ENCODE measurements at places on chromosomes 3 and 15.

DNA sequence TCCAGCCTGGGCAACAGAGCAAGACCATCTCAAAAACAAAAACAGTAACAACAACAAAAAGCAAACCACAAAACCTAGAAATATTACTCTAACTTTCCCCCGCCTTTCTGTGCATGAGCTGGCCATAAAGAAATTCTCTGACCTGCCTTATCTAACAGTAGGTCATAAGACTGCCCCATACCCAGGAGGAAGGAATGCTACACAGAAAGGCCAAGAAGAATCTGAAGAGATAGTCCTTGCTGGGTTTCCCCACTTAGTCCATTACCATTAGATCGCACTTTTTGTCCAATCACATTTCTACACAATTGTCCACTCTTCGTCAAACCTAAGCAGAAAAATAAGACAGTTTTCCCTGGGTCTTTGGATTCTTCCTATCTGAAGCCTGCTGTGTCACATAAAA, 23.5 kb downstream of the CIAO2A start:
- DNase-seq: no peak

GRCh38 chr3:67686069-67686468, 31.7 kb upstream of the SUCLG2 start:
- DNase-seq: no peak

DNA sequence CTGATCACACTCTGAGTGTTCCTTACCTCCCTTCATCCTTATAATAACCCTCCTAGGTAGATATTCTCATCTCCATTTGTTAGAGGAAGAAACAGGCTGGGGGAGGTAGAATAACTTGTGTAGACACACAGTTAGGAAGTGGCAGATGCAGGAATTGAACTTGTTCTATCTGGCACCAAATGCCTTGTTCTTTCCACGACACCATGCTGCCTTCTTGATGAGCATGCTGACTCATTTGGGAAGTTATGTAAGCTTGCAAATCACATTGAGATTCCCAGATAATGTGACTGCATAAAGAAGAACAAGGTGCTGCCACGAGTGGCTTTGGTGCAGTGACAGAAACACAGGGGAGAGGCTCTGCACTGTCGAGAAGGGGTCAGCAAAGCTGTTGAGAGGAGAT, 27.5 kb upstream of the NDUFB4 start:
- no peak for DNase-seq

- DNase-seq: no peak
These were observed 86.8 kb downstream of the LIPC start for GRCh38 chr15:58518626-58519025.

DNA sequence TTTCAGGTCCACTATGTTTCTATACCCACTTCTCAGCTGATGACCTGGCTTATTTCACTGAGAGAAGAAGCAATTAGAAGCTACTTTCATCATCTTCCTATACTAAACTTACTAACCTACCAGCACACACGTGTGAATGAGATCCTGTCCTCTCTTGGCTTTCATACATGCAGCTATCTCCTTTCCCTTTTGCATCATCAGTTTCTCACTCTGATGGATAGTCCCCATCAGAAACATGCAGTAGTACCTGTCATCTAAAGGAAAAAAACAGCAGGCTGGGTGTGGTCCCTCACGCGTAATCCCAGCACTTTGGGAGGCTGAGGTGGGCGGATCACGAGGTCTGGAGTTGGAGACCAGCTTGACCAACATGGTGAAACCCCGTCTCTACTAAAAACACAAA, 237.6 kb upstream of the C2CD4B start:
- DNase-seq: no peak

GRCh38 chr15:40161693-40162391, 973 bp downstream of the BUB1B start:
- DNase-seq: no peak

DNA sequence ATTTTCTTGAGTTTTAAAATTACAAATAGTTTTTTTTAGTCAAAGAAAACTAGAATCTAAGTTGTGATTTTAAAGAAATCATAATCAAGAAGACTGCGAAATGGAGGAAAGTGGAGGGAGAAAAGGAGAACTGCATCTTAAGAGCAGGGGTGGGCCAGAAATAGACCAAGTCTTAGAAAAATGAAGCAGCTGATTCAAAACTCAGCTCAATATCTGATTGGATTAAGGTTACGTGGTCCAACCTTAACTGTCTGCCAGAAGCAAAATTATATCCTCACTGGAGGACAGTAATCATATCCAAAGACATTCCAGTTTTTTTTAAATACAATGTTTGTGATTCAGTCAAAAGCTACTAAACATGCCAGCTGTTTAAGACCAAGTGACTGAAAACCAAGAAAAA, 41.4 kb downstream of the CHSY1 start:
- DNase-seq: no peak

- DNase-seq: no peak
These were observed 95.3 kb downstream of the DAPK2 start for GRCh38 chr15:63950911-63951481.

GRCh38 chr15:31799715-31800321, 230.5 kb upstream of the CHRNA7 start:
- peak; percentile 60 for DNase-seq

DNA sequence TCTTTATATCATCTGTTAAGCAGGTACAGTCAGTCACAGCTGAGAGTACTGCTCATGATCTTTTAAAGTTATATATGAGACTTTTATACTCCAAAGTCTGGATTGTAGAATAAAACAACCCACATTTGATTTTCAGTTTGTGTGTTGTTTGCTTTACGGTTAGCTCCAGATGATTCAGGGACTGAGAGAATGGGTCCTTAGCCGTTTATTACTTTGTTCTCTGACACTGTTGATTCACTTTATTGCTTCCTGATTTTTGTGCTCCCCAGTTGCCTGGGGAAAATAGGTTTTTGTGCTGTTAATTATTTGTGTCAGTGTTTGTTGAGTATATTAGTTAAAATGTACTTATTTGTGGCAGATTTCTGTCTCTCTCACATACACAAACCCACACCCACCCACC, 8.6 kb upstream of the EBLN2 start:
- DNase-seq: no peak

DNA sequence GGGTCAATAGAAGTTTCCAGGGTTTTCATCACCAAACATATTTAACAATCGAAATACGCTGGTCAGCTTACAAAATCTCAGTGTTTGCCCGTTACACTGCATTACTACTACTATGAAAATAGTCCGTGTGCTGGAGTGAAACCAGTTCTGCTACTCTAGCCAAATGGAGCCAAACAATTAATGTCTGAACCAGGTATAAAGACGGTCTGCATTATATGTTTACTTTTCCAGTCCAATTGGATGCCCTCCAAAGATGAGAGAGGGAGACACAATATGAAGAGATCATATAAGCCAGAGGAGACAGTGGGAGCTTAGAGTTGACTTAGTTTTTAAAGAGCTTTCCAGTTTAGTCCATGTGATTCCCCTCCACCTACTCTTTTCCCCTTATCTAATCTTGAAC, 6.3 kb upstream of the DUT start:
- no peak for DNase-seq

- no peak for DNase-seq
These were observed 195.9 kb upstream of the ICE2 start for GRCh38 chr15:60674704-60675395.

DNA sequence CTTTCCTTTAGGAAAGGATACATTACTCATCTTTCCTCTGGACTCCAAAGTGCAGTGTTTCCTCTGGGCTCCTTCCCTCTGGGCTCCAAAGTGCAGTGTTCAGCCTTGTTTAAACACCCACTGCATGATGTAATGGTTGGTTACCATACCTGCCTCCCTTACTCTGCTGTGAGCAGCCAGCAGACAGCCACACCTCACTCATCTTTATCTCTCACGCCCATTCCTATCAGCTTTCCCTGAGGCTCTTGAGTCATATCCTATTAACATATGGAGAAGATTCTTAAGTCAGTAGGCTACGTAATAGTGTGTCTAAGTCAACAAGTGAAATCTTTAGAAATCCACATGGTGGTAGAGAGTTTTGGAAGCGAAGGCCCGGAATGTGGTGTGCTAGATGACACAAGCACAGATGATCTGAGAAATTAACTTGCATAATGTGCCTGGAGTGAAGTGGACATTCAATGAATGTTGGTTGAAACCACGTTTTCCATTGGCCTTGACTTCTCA, 97.2 kb upstream of the CTNNB1 start:
- no peak for DNase-seq

DNA sequence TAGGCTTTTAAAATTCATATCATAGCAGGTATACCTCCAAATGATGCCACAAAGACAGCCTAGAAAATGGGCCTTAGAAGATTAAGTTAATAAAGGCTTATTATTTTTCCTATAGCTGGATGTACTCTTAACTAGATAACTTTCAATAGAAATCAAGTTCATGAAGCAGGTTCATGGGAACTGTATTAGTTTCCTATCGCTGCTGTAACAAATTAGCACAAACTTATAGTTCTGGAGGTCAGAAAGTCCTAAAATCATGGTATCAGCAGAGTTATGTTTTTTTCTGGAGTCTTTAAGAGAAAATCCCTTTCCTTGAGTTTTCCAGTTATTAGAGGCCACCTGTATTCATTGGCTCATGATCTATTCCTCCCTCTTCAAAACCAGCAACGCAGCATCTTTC, 269.9 kb downstream of the TIGIT start:
- no peak for DNase-seq

DNA sequence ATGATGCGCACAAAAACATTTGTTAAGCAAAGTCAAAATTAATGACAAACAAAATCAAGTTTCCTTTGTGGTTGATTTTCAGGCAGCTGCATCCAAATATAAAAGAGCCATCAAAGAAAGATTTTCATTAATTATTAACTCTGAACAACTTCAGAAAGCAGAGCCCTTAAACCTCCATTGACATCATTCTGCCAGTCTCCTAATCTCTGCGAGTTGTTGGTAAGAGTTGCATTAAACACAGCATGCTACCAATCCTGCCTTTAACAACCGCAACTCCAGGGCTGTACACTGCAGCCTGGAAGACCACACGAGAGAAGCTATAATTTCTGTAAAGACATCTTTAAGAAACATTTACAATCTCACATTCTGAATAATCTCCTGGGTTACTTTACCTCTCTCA, 204.6 kb downstream of the NR2F2 start:
- DNase-seq: no peak

DNA sequence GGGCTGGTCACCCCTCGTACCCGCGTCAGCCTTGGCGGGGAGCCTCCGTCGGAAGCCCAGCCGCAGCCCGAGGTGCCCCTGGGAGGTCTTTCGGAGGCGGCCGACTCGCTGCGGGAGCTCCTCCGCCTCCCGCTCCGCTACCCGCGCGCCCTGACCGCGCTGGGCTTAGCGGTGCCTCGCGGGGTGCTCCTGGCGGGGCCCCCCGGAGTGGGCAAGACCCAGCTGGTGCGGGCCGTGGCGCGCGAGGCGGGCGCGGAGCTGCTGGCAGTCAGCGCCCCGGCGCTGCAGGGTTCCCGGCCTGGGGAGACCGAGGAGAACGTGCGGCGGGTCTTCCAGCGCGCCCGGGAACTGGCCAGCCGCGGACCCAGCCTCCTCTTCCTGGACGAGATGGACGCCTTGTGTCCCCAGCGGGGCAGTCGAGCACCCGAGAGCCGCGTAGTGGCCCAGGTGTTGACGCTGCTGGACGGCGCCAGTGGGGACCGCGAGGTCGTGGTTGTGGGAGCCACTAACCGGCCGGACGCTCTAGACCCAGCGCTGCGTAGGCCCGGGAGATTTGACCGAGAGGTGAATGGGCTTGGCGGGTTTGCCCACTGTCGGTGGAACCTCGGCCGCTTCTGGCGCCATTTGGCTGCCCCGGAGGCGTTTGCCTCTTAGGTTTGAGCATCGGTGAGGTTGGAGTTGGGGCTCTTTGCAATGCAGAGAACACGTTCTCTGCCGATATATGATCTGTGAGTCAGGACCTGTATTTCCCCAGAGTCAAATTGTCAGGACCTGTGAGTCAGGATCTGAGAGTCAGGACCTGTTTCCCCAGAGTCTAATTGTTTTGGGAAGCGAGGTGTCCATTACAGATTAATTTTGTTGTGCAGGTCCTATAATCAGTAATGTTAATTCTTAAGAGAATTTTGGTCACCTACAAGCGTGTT, 24.9 kb upstream of the GATM start:
- peak; percentile 66 for DNase-seq

GRCh38 chr3:156460206-156460611, 94.7 kb downstream of the SSR3 start:
- DNase-seq: no peak

DNA sequence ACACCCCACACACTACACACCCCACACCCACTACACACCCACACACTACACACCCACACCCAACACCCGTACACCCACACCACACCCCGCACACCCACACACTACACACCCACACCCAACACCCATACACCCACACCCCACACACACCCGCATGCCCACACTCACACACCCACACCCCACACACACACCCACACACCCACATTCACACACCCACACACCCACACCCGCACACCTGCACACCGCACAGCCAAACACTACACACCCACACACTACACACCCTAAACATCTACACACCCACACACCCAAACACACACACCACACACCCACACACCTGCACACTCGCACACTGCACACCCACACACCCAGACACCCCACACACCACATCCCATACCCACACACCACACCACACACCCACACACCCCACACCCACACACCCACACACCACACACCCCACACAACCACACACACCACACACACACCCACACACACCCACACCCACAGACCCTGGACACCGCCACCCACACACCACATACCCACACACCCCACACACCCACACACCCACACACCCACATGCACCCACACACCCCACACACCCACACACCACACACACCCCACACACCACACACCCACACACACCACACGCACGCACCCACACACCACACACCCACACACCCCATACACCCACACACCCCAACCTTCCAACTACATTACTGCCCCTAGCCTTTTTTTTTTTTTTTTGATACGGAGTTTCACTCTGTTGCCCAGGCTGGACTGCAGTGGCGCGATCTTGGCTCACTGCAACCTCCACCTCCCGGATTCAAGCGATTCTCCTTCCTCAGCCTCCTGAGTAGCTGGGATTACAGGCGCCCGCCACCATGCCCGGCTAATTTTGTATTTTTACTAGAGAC, 16.9 kb downstream of the CEP19 start:
- no peak for DNase-seq

DNA sequence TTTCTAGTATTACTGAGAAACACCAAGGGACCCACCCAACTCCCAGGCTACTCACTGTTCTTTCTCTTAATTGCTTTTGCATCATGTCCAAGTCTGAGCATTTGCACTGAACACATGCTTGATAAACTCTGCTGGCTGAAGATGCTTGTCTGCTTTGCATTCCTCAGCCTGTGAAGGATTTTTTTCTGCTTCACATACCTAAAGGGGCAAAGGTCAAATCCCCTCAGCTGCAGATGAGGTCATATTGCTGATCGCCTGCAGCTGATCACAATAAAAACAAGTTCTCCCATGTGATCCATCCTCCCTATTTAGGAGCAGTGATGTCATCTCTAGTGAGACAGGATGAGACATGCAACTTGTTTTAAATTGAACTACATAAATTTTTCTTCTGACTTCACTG, 84.6 kb upstream of the DCBLD2 start:
- no peak for DNase-seq

GRCh38 chr3:128198313-128198712, 45.0 kb downstream of the EEFSEC start:
- DNase-seq: no peak

GRCh38 chr3:159102001-159102400, 300.1 kb downstream of the MFSD1 start:
- DNase-seq: no peak
